Activated CD8-positive, alpha-beta T cell treated with anti-CD3 and anti-CD28 coated beads for 36 hours (primary cell): ENCODE measurements at places on chromosomes 13 and 19. TPM values are rescaled to one million over a fixed set of nuclear protein-coding genes. Genes with fewer than 3 reads are reported as not detected.

DNA sequence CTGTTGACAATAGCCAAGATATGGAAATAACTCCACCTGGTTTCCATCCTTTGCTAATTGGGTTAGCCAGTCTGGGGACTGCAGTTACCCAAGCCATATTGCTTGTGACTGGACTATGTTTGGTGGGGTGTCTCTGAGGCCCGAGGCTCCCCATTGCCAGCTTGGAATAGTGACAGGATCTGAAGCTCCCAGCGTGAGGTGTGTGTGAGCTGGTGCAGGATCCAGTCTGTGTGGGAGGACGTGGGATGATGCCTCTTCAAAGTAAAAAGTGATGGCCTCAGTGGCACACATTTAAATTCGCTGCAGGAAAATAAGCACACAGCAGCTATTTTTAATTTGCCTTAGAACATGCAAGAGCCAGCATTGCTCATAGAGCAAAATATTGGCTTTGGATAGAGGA, 75.0 kb downstream of the TEX26 start:
- DNase-seq = no peak

GRCh38 chr13:83549671-83550070, 332.6 kb downstream of the SLITRK1 start:
- no peak for DNase-seq

DNA sequence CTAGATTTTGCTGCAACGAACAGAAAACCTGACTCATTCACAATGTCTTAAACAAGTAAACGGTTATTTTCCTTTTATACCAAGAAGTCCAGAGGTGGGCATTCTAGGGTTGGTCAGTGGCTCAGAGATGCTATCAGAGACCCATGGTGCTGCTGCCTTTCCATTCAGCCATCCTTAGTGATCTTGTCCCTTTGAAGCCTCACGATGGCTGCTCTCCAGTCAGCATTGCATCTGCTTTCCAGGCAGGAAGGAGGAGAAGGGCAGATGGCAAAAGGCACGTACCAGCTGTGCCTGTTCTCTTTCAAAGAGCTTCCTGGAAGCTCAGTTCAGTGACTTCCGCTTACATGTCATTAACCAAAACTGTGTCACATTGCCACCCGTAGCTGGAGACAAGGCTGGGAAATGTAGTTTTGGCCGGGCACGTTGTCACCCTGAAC, 30.1 kb downstream of the WDFY2 start:
- DNase-seq = peak; percentile 77

- DNase-seq = no peak
Measured at GRCh38 chr19:29678484-29679106, 13.3 kb downstream of the PLEKHF1 start.

Gene KCNRG
- 0.36 TPM for total RNA-seq

DNA sequence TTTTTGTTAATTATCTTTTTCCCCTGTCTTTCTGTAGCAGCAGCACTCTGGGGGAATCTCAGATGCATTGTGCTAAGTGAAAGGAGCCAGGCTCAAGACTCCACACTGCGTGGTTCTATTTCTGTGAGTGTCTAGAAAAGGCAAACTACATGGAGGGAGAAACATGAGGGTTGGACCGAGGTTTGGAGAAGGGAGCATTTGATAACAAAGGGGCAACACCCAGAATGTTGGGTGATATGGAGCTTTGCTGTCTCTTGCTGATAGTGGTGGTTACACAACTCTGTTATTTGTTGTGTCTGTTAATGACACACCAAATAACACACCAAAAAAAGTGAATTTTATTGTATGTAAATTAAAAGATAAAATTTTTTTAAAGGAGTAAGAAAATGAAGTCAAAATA, 107.8 kb downstream of the COL4A2 start:
- no peak for DNase-seq

GRCh38 chr13:19993024-19993423, 34.5 kb downstream of the ZMYM2 start:
- DNase-seq = no peak

Gene SMIM44
- total RNA-seq = not detected

Gene ALOX5AP
- total RNA-seq = 42.2 TPM

DNA sequence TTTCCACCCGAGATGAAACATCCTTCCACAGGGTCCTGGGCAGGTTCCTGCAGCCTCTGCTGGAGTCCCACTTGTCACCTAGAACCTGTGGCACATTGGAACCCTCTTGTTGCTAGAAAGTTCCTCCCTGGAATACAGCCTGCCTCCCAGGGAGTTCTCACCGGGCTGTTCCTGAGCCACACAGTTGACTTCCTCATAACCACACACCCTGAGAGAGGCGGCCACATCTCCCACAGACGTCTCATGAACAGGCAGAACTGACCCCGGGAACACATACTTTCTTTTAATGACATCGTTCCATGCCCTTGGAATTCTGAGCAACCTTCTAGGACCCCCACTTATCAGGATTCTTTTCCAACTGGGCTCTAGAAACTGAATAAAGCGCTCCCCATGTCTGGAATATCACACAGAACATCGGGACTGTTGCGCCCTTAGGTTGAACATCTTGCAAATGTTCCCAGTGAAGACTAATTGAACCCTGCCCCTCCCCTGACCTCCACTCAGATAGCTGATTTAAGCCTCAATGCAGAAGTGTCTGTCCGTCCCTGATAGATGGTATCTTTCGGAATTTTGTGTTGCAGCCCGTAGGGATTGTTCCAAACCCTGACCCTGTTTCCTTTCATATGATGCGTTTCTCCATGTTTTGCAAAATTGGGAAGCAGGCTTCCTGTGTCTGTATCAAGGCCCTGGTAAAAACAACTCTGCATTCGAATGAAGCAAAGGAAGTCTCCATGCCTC, 91.1 kb downstream of the RAB20 start:
- DNase-seq = no peak

DNA sequence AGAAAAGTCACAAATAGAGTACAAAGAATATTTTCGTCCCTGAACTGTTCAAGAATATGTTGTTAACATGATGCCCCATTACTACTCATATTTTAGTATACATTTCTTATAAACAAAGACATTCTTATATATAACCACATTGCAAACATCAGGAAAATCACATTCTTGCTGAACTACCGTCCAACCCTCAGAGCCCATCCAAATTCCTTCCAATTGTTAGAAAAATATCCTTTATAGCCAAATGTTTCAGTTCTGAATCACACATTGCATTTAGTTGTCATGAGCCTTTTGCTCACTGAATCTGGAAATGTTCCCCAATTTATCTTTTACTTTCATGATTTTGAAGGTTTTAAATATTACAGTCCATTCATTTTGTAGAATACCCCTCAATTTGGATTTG, 467.8 kb upstream of the ARGLU1 start:
- no peak for DNase-seq

- DNase-seq = no peak
Measured at GRCh38 chr13:71454509-71454908, 412.5 kb downstream of the DACH1 start.

Gene ACP7
- not detected for total RNA-seq

DNA sequence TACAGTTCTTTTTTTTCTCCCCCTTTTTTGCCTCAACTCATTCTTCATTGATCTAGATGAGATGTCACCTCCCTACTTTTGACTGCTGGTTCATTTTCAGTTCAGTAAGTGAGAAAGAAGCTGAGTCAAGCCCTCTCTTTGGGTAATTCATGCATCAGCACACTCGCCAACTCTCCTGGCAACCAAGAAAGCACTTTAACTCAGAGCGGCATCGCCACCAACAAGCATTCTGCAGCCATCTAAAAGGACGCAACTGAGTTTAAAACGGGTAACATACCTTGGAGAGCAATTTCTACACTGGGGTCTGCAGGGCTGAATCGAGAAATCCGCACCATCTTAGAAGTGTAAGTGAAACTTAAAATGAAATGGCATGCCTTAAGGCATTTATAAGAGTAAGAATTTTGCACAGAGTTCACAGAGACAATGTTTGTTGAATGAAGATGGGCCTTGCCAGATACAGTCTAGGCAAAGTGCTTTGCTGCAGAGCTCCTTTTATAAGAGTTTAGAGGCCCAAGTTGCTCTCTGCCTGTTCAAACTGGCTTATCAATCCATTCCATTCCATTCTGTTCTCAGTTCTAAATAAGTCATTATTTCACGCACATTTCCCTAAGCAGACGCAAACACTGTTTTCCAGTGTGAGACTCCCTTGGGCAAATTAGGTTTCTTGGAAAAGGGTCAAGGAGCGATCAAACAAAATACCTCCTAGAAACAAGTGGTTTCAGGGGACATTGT, 338.0 kb downstream of the ENOX1 start:
- no peak for DNase-seq

- peak; percentile 70 for DNase-seq
Measured at GRCh38 chr19:6501740-6502648, at the start of gene TUBB4A. TSS of gene TUBB4A (minus strand) at chr19:6502309. CDS start at chr19:6502212, 97 bp downstream.

DNA sequence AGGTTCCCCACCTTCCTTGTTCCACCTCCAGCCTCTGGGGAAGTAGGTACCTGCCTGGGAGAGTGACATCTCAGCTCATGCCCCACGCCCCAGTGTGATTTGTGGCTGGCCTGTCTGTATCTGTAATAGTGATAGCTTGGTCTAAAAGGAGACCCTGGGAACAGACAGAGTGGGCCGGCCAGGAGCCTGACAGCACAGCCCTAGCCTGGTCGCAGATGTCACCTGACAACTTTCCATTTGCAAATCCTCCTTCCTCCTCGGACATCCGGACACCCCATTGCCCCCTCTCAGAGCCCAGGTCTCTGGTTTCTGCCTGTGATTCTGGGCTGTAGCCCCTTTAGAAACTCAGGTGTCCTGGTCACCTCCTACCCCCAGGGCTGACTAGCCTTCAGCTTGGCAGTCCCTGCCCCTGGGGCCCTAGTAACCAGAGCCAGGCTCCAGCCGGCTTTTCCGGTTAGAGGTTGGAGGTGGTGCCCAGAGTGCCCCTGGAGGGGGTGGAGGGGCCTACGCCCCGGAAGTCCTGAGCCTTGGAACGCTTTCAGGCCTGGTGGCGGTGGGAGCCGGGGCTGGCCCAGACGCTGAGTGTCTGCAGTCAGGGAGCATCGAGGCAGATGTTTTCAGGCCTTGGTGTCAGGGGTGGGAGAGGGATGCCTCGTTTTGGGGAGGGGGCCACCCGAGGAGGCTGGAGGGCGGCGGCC, 6.5 kb downstream of the LRRC8E start:
- no peak for DNase-seq

- no peak for DNase-seq
Measured at GRCh38 chr13:106205871-106206270, 329.6 kb downstream of the EFNB2 start.

DNA sequence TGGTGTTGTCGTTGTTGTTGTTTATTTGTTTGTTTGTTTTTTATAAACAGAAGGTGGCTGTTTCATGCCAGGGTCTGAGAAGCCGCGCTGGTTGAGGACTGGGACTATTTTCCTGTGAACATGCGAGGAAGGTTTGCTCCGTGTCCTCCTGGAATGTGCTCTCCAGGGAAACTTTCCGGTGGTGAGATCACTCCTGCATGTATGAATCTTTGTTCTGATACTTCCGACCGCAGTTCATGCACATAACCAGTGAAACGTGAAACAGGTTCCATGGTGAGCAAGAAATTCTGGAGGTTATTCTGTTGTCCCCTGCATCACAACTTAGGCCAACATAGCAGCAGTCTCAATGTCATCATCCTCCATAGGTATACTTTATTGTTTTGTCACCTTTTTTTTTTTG, 187.6 kb upstream of the ARGLU1 start:
- no peak for DNase-seq

- DNase-seq = no peak
Measured at GRCh38 chr19:4012092-4012974, 4.8 kb downstream of the PIAS4 start.

DNA sequence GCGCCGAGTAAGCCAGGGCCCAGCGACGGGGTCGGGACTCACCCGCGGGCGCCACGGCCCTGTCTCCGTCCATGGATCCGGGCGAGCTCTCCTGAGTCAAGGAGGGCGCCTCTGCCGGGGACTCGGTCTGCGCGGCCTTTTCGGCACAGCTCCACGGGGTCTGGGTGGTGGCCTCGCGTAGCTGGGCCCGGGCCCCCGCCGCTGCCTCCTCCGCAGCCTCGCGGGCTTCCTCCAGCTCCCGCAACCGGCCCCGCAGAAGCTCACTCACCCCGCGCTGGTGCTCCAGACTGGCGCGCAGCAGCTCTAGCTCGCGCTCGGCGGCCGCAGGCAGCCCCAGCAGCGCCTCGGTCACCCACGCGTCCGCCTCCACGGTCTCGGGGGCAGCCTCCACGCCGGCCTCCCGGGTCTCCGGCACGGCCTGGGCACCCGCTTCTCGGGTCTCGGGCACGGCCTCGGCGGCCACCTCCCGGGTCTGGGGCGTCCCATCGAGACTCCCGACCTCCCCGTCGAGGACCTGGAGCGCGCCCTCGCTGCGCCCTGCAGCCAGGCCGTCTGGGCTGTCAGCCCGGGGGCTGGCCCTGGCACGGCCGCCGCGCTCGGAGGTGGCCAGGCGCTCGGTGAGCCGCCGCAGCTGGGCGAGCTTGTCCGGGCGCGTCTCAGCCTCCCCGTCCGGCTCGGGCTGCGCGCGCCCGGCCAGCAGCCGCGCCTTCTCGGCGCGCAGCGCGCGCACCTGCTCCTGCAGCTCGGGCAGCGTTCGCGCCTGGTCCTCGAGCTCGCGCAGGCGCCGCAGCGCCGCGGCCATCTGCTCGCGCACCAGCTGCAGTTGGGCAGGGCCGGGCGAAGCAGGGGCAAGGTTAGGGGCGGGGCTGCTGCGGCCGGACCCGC, 8.4 kb downstream of the KANK3 start:
- DNase-seq = peak; percentile 56

GRCh38 chr19:3580156-3580934, 4.9 kb upstream of the GIPC3 start:
- no peak for DNase-seq

DNA sequence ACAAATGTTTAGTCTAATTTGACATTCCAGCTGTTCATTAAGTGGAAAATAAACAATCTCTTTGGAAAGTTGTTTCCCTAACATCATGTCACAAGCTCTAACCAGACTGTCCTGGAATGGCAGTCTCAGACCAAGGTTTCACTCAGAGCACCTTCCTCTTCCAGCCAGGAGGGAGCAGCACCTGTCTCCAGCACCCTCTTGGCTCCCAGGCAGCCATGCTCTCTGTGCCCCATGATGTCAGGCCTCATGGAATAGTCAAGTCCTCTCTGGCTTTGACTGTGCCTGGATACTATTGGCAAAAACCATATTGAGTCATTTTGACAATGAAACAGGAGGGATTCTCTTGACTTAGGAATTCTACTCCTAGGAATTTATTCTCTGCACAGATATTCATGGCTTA, 171.4 kb downstream of the OXGR1 start:
- no peak for DNase-seq

Gene SLITRK5
- total RNA-seq = not detected

Gene UBE2L5
- total RNA-seq = not detected

Gene PTGIR
- 45.4 TPM for total RNA-seq
